ENCODE measurements at places on chromosomes 4 and X. TPM values are rescaled to one million over a fixed set of nuclear protein-coding genes. Genes with fewer than 3 reads are reported as not detected.

GRCh38 chrX:151985955-151986354 lies 11.5 kb upstream of the GABRE start:
- no peak for DNase-seq

- DNase-seq = no peak
These were observed 295.8 kb upstream of the SLC7A11 start for GRCh38 chr4:138537731-138538490.

The PDLIM3 gene
- total RNA-seq = 19.5 TPM

DNA sequence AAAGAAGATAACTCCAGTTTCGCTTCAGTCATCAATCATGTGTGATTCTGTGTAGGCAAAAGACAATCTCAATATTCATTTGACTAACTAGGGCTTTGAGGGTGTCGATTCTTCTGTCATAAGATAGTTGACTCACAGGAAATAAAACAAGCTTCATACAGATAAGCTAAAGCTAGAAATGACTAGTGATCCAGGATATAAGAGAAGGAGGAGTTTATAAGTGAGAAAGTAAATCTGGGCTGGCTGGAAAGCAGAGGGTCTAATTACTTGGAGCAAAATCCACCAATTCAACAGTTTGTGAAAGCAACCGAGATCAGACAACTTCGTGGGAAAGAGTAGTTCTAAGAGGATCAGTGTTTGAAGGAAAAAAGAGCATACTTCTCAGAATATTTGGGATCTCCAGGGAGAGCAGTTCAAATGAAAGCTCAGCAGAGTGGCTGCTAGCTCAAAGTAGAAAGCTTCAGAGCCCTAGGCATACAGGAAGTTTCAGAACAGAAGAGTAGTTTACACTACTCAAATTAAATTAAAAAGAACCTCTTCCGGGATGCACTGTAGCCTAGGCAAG lies 429.3 kb downstream of the INPP4B start:
- DNase-seq = no peak

Data from GM23338 (cell line).